Activated T-cell treated with anti-CD3 and anti-CD28 coated beads, Interleukin-2, amount 50 U/mL, for 24 hours (primary cell): ENCODE measurements at places on chromosomes 2 and 18.

DNA sequence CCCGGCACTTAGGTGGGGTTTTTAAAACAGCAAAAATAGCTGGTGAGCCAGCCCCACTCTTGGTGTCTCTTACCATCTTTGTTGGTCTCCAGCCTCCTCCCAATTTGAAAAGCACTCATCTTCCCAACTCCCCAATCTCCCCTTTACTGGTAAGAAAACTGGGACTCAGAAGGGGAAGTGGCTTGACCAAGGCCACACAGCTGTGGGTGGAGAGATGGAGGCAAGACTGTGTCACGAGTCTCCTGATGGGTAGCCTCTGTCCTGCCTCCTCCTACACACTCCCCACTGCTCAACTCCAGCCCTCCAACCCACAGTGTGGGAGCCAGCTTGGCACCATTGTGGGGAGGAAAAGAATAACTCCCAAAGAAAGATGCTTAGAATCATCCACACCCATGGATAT lies 140.4 kb downstream of the SMAD2 start:
- no peaks in the 10 kb centered on the region for H3K4me1 ChIP-seq
- H3K4me3 ChIP-seq = no peak overlapping the region
- peaks cover 15% of the 10 kb centered on the region for H3K27me3 ChIP-seq
- no peak for DNase-seq
- H3K27ac ChIP-seq = no peak overlapping the region
- no peaks in the 10 kb centered on the region for H3K36me3 ChIP-seq

- no peak for DNase-seq
- no peaks in the 10 kb centered on the region for H3K27me3 ChIP-seq
- H3K4me1 ChIP-seq = no peaks in the 10 kb centered on the region
- H3K36me3 ChIP-seq = no peaks in the 10 kb centered on the region
These were observed 1985.1 kb upstream of the PIK3C3 start for GRCh38 chr18:39969803-39970494.

DNA sequence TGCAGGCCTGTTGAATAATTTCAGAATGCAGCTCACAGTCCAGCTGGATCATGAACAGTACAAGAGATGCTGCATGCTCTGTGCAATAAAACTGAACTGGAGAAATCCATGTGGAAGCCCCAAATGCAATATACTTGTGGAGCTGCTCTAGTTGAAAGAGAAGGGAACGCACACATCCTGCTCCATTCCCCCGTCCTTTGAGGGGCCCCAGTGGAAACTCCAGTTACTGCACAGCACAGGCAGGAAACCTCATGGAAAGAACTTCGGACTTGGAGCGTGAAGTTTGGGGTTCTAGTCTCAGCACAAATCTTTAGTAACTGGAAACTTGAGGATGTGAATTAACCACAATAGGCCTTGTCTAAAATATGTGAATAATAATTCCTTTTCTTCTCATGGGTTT lies 73.2 kb downstream of the PLA2R1 start:
- peaks cover 23% of the 10 kb centered on the region for H3K27me3 ChIP-seq
- no peak overlapping the region for H3K27ac ChIP-seq
- no peak for DNase-seq
- H3K4me3 ChIP-seq = no peak overlapping the region

GRCh38 chr2:239395524-239395923 lies 5.3 kb downstream of the HDAC4 start:
- peaks cover 18% of the 10 kb centered on the region for H3K36me3 ChIP-seq
- H3K27me3 ChIP-seq = no peaks in the 10 kb centered on the region
- H3K4me3 ChIP-seq = no peak overlapping the region
- peaks cover 48% of the 10 kb centered on the region for H3K4me1 ChIP-seq

GRCh38 chr2:201866643-201867473 lies 60.5 kb downstream of the CDK15 start:
- DNase-seq = no peak
- no peaks in the 10 kb centered on the region for H3K36me3 ChIP-seq
- no peak overlapping the region for H3K27ac ChIP-seq
- H3K4me3 ChIP-seq = no peak overlapping the region
- H3K27me3 ChIP-seq = peaks cover 18% of the 10 kb centered on the region

DNA sequence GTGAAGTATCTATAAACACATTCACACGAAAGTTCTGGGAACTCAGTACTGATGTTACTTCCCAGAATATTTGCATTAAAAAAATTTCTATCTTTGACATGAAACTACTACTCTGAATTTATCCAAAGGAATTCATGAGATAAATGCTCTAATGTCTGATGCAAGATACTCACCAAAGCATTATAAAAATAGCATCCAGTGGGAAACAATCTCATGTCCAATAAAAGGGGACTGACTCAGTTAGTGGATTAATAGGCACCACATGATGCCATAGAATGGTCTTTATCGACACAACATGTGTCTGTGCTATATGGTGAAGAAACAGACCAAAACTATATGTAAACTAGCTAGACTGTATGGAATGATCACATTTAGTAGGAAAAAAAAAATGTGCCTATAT lies 33.9 kb downstream of the LAMA3 start:
- no peak overlapping the region for H3K4me3 ChIP-seq
- H3K4me1 ChIP-seq = no peaks in the 10 kb centered on the region
- no peak overlapping the region for H3K27ac ChIP-seq
- no peak for DNase-seq
- H3K36me3 ChIP-seq = no peaks in the 10 kb centered on the region

GRCh38 chr2:139628931-139629330 lies 848.7 kb upstream of the NXPH2 start:
- no peaks in the 10 kb centered on the region for H3K4me1 ChIP-seq
- no peak for DNase-seq
- H3K4me3 ChIP-seq = no peak overlapping the region
- H3K27me3 ChIP-seq = no peaks in the 10 kb centered on the region
